ENCODE measurements at places on chromosomes 1 and 21.
A peak's percentile ranks its signal among the peaks of the same experiment; 100 is the strongest.

GRCh38 chr1:227815468-227816409, at the start of gene PRSS38:
TSS of gene PRSS38 (plus strand) at chr1:227815675. CDS start at chr1:227815717, 42 bp downstream.
- DNase-seq: no peak

DNA sequence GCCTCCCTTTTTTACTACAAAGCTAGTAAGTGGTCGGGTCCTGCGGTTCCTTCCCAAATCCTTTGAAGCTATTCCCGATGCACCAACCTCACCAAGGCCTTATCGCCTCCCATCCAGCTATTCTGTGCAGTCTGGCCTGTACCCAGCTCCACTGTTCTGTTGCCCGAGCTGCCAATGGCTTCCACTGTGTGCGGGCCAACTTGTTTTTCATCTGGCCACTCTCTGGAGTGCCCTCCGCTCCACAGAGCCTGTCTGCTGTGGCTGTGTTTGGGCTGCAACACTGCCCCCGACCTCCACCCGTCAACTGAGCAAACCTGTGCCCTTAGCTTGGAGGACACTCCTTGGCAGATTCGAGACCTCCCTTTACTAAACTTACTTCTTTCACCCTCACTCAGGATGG, 125.0 kb downstream of the KIAA0319L start:
- no peak for DNase-seq

- DNase-seq: no peak
Measured at GRCh38 chr1:63721531-63722189, 52.2 kb upstream of the ROR1 start.

GRCh38 chr1:203028784-203029553, 2.7 kb downstream of the PPFIA4 start:
- DNase-seq: peak; percentile 59

DNA sequence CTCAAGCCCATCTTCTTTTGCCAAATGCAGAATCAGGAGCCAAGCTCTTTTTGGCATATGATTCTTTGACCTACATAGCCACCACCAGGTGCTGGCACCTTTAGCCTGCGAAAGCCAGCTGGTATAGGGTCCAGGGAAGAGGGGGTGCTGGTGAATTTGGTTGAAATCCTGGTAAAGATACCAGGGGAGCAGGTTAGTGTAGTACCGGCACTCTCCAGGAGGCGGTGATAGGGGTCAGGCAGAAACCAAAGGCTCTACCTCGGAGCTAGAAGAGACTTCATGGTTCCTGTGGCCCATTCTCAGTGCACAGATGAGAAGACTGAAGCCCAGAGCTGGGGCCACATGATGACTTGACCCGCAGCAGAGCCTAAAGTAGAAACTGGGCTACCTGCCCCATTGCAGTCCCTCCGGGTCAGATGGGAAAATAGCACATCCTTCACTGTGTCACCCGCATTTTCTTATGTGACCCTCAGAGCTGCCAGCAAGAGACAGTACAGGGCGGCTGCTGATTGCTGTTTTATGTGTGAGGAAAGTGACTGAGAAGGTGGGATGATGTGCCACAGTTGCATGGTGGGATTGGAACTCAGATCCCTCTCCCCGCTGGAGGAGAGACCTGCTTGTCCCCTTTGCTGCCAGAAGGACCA, 36.0 kb upstream of the IL19 start:
- peak; percentile 90 for DNase-seq

GRCh38 chr1:7745783-7746182, 25.3 kb upstream of the VAMP3 start:
- DNase-seq: no peak

GRCh38 chr1:56148326-56149193, 430.8 kb downstream of the PLPP3 start:
- no peak for DNase-seq

DNA sequence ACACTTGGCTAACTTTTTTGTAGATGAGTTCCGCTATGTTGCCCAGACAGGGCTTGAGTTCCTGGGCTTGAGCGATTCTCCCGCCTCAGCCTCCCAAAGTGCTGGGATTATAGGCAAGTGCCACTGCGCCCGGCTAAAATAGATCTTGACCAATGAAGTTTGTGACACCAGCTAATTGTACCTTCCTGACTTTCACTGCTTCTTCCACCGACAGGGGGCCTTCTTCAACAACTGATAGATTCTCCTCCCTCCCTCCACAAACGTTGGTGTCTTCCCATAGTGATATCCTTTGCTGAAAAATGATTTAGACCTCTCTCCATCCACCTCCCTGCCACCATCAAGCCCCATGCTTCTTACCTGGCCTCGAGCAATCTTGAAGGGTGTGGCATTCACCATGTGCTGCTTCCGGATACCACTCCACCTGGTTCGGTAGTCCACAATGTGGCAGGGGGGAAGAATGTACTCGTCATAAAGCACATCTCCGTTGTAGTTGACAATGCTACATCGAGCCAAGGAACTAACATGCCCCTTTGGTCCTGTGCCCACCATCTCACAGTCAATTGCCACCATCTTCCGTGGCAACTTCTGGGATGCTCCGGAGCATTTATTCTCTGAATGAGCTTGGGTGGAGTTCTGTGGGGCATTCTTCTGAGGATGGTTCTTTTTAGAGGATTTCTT, 1.6 kb upstream of the METTL25B start:
- peak; percentile 79 for DNase-seq

DNA sequence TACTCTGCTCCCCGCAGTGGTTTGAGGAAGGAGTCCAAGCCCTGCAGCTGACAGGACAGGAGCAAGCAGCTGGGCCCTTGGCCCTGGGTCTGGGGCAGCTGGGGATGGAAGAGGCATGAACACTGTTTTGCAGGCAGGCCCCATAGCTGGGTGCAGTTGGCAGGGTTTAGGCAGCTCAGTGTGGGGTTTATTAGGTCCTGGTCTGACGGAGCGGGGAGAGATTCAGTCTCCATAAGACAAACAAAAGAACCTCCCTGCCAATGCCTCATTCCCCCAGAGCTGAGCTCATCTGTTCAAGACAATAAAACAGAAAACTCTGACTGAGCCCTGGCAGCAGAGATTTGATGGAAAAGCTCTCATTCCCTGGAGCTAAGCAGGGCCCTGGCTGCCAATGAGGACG, 37.3 kb downstream of the OLFML2B start:
- no peak for DNase-seq

DNA sequence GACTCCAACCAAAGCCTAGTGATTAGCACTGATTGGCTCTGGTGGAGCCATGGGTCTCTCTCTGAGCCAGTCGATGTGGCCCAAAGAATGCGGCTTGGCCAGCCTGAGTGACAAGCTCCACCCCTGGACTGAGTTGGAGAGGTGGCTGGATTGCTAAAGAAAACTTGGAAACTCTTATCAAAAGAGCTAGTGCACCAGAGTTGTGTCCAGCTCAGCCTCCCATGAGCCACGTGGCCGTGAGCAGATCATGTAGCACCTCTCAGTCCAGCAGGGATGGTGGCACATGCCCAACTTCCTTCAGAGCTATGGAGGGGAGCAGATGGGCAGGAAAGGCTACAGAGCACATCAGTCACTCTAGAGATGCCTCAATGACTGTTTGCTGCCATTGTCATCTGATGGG, 142.8 kb upstream of the VAMP3 start:
- DNase-seq: no peak

GRCh38 chr1:1788646-1789431, 10.6 kb upstream of the NADK start:
- no peak for DNase-seq

DNA sequence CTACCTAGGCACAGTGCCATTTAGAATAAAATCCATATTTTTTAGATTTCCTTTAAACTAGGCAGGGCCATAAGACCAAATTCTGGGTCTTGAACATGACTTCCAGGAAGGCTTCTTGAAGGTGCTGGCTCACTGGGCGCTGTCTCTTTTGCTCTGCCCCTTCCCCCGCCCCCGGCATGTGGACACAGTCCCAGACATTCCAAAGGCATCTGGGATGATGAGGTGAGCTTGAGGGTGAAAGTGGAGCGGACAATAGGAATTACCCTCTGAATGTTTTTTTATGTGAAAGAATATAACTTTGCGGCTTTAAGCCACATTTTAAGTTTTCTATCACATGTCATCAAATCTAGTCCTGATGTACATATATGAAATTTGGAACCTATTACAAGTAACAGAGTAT, 29.4 kb downstream of the RWDD3 start:
- DNase-seq: no peak

GRCh38 chr1:157542676-157543075, 9.6 kb downstream of the FCRL5 start:
- DNase-seq: no peak

DNA sequence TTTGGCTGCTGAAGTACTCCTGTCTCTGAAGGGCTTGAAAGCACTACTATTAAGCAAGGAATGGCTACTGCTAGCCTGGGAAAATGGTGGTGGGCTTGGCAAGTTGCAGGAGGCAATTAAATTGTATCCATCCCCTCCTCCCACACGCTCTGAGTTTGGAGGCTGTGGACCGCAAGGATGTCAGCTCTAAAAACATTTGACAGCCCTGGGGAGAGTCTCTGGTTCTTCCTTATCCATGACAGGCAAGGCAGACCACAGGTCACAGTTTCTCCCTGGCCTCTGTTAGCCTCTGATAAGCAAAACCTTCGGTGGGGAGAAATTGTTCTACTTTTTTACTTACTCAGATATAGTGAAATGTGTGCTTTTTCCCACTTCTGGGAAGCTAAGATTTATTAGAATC, 46.6 kb downstream of the S1PR1 start:
- DNase-seq: no peak

GRCh38 chr1:113490384-113490783, 100.1 kb downstream of the MAGI3 start:
- no peak for DNase-seq

DNA sequence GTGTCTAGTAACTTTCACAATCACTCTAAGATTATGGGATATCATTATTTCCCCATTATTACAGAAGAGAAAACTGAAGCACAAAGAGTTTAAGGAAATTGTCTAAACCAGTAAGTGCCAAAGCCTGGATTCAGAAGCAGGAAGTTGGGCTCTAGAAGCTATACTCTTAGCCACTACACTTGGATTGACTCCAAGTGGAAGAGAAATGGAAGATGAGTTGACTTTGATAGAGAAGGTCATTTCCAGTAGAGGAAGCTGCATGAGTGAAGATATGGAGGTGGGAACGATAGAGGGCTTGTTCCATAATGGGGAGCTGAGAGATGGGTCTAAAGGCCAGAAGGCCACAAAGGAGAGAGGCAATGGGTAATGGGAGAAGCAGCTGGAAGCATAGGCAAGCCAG, 11.7 kb upstream of the TDRD10 start:
- no peak for DNase-seq

DNA sequence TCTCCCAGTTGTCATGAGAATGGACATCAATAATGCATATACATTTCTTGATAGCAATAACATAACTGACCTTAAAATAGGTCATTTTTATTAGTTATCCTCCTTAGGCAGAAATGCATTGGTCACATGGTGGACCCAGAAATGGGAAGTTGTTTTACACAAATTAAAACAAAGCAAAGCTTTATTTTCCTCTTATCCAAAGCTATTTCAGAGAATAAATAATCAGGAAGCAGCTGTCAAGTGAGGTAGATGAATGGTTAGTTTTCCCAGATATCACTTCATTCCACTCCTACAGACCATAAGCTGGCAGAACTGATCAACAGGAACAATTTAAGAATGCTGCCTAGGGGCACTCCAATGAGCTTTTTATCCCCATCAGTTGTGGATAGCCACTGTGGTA, 16.0 kb upstream of the OLIG1 start:
- DNase-seq: no peak

DNA sequence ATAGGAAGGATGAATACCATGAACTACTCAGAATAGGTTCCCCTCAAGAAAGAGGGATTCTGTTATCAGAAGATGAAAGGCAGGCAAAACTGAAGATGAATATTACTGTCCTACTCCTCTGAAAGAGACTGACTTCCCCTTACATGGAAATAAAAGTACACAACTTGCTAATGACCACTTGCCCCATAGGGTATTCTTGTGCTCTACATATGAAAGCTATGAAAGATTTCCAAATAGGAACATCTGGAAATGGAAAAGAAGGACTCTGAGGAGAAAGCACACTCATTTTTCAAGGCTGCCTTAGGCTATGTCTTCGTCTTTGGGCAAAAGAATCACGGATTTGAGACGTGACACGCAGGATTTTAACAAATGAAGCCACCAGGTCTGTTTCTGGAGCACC, 170.1 kb upstream of the DAB1 start:
- DNase-seq: no peak

- DNase-seq: no peak
Measured at GRCh38 chr1:94773931-94774422, 46.2 kb upstream of the SLC44A3 start.

DNA sequence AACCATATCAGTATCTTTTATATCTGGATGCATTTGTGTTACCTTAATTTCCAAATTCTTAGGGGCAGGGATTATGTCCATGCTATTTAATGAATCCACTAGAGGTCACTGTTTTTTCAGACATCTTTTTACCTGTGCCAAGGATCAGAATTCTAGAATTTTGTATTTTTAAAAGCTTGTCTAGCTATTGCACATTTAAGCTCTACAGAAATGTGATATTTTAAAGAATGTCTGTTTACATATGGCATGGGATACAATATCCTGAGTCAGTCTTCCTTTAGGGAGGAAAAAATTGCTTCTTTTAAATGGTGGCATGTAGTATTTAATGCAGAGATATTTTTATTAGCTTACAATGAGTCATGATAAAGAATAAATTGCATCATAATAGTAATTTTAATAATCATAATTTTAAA, 11.3 kb downstream of the RPAP2 start:
- no peak for DNase-seq

GRCh38 chr1:247288341-247288740, 32.5 kb downstream of the VN1R5 start:
- DNase-seq: no peak

- DNase-seq: no peak
Measured at GRCh38 chr1:89669441-89669840, 36.5 kb downstream of the LRRC8C start.

DNA sequence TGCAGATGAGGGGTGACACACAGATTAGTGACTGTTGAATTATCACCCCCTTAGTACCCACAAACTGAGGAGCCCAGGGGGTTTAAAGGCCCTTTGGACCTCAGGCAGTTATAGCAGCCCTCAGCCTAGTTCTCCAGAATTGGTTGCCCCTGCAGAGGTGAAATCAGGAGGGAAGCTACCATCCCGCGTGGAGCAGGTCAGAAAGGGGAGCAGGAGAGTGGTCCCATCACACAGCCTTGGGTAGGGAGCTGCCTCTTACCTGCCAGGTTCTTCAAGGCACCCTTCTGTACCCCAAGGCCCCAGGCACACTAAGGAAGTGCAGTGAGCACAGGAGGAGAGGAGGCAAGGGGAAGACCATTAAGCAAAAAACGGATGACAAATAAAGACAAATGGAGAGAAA, 121.2 kb upstream of the TNR start:
- no peak for DNase-seq

- no peak for DNase-seq
Measured at GRCh38 chr21:37873655-37874054, 42.6 kb downstream of the KCNJ6 start.

- no peak for DNase-seq
Measured at GRCh38 chr1:167412920-167413319, 105.4 kb downstream of the CD247 start.

GRCh38 chr21:32929633-32930038, 96.1 kb upstream of the OLIG2 start:
- DNase-seq: no peak
